ENCODE measurements at places on chromosomes 3 and 15.

DNA sequence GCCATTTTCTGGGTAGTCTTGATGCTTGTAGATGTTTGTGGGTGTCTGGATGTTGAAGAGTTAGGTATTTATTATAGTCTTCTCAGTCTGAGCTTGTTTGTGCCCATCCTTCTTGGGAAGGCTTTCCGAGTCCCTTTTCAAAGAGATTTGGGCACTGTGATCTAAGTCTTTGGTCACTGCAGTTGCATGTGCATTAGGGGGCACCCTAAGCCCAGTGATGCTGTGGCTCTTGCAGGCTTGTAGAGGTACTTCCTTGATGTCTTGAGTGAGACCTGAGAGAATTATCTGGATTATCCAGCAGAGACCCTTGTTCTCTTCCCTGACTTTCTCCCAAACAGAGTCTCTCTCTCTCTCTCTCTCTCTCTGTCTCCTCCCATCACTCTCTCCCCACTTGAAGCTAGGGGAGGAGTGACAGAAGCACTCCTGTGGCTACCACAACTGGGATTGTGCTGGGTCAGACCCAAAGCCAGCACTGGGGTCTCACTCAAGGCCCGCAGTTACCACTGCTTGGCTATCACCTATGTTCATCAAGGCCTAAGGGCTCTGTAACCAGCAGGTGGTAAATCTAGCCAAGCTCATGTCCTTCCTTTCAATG, 68.5 kb downstream of the TMCO5A start:
- peak; percentile 74 for DNase-seq

GRCh38 chr15:92954578-92954977, 54.5 kb downstream of the CHD2 start:
- no peak for DNase-seq

DNA sequence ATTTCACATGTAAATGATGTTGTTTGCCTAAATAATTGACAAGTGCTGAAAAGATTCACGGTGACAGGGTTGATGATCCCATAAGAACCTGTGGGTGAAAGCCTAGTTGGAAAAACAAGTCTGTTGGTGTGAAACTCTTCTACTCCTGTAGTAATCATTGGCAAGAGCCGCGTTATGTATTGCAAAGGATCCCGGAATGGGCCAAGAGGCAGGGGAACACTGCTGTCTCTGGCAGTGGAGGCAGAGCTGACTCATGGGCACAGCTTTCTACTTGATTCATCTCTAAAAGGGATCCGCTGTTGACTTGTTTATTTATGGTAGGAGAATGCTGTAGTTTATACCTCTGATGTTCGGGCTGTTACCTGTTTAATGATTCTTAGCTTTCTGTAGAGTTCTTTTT, 63.1 kb downstream of the MAP6D1 start:
- DNase-seq = no peak

DNA sequence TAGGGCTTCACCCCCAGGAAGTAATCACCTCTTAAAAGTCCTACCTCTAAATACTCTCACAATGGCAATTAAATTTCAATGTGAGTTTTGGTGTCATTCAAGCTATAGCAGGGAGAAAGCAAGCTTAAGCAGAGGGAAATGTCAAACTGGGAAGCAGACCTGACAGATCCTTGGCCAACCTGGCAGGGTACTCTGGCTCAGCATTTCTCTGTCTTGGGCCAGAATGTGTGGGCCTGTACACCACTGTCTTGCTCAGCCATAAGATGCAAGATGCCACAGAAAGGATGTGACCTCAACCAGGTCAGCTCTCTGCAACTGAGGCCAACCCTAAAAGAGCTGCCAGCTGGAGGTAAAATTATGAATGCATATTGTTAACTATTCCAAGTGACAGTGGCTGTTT, 130.6 kb upstream of the CMC1 start:
- DNase-seq = no peak

DNA sequence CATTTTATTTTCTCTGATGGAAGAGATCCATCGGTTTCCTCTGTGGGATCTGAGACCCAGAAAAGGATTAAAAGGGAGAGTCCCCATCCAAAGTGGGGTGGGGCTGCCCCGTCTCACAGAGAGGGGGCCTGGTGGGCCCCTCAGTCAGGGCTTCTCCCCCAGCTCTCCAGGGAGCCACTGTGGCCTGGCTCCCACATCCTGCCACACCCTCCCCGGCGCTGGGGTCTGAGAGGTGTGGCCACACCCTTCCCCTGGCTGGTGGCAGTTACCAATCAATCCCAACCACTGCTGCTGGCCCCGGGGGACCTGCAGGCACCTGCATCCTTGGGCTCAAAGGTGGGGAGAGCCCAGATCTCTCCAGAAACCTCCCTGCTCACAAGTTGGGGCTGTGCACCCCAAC, 161.8 kb upstream of the IQSEC1 start:
- no peak for DNase-seq

DNA sequence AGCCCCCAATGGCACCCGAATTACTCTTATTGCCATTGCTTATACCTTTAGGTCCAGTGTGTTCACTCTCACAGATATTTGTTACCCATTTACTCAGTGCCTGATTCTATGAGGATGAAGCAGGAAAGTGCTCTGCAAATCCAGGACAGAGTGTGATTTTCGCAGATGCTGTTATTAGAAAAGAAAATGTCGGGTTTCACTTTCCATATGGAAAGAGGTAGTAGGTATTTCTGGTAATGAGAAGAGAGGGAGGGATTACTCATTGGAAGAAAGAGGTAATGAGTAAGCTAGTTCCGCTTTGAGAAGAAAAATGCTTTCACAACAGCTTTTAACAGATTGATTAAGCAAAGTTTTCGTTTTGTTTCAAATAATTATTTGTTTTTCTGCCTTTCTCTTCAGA, 336.3 kb upstream of the CFAP20DC start:
- DNase-seq = no peak

DNA sequence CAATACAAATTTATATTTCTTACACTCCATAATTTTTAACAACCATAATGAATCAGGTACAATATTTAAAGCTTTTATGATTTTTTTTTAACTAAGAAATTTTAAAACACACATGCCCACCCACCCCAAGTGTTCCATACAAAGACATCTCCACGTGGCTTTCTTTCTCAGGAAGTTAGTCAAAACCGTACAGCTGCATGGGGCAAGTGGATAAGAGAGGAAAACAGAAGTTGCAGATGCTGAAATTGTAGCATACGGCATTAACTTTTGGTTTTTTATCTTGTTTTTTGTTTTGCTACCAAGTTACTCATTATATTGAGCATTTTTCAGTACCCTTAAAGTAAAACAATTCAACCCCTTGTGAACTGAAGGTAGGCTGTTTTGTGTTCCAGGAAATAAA, 14.8 kb downstream of the GNB4 start:
- no peak for DNase-seq

- DNase-seq = no peak
Measured at GRCh38 chr15:92499731-92500530, 106.2 kb downstream of the ST8SIA2 start.

GRCh38 chr3:65575376-65575840, 463.3 kb downstream of the MAGI1 start:
- DNase-seq = peak; percentile 90

DNA sequence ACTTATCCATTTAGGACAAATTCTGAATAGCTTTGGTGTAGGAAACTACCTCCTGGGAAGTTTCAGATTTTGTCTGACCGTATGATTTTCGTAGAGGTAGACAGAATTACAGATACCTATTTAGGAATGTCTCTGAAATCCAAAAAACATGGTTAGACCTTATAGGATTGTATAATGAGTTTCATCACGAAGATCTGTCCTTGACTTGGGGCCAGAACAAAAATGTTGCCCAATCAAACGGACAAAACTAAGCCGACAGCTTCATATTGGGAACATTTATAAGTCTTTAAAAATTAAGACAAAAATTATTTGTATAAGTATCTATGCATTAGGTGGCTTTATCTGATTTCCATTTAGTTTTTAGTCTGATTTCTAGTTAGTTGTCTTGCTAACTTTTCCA, 32.6 kb downstream of the MNS1 start:
- DNase-seq = no peak

- DNase-seq = peak; percentile 75
Measured at GRCh38 chr3:46812237-46812791, 50.9 kb downstream of the MYL3 start.

GRCh38 chr3:46930166-46930944, 46.2 kb downstream of the CCDC12 start:
- no peak for DNase-seq

- DNase-seq = no peak
Measured at GRCh38 chr3:134430174-134430573, 55.6 kb downstream of the ANAPC13 start.

- DNase-seq = no peak
Measured at GRCh38 chr15:56241374-56242105, 2.1 kb downstream of the RFX7 start.

GRCh38 chr3:99471353-99472323, 166.8 kb upstream of the COL8A1 start:
- no peak for DNase-seq

- no peak for DNase-seq
Measured at GRCh38 chr15:89211678-89212170, 9.7 kb downstream of the RLBP1 start.

- DNase-seq = no peak
Measured at GRCh38 chr3:71140477-71140876, 443.1 kb downstream of the FOXP1 start.

DNA sequence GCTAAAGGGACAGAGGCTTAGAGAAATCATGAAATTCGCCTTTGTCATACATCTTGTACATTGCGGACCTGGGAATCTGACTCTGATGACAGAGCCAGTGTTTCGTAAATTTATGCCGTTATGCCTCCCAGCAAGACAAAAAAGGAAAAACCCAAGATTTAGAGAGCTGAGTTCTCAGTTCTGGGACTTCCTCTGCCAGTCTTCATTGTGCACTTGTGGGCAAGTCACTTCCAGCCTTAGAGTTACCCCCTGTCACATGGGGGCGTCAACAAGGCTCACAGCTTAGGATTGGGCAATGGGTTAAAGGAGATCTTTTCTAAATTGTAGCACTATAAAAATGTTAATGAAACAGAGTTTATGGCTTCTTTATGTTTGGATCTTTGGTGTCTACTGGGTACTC, 41.9 kb upstream of the MITF start:
- DNase-seq = no peak

- DNase-seq = no peak
Measured at GRCh38 chr3:113532698-113533533, 561 bp downstream of the SIDT1 start.

DNA sequence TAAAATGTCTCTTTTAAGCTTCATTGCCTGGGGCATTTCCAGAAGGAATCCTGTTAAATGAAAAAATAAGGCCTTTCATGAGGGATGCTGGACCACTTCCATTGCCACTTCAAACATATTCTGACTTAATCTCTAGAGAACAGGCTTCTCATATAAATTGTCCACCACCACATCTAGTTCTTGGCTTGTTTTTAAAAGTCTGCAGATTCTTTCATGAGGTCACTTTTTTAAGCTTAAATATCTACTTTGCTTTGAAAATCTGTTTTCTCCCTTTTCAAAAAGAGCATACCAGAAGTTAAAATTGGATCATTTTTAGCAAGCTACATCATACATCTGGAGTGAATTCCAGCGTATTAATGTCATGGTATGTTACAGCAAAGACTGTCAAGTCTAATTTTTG, 131.6 kb downstream of the C3orf70 start:
- DNase-seq = peak; percentile 3

- DNase-seq = no peak
Measured at GRCh38 chr15:92392462-92392861, 1.2 kb upstream of the ST8SIA2 start.

DNA sequence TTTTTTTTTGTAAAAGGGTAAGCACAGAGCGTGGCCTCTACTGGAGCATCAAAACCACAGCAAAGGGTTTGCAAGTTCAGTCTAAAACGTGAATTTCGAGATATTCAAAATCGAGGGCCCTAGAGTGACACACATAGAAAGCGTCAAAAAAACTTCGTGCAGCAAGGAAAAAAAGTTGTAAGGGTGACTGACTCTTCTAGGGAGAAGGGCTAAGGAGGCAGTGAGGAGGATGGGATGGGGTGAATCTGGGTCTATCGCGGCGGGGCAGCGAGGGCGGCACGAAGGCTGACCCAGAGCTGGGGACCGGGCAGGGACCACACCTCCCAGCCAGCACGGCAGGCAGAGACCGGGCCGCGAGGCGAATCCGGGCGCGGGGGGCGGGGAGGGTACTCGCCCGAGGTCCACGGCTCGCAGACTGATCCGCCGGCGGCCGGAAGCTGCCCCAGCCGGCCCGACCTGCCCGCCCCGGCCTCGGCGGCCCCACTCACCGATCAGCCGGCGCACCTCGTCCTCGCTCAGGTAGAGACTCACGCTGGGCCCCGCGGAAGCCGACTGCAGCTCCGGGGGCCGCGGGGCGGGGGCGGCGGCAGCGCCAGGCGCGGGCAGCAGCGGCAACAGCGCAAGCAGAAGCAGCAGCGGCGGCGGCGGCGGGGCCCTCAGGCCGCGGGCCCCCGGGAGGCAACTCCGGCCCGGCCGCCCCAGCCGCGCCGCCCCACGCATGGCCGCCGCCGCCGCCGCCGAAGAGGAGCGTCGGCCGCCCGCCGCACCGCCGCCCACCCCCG, 533 bp downstream of the RYK start:
- peak; percentile 65 for DNase-seq

- DNase-seq = no peak
Measured at GRCh38 chr3:143064777-143065176, 54.8 kb upstream of the CHST2 start.

GRCh38 chr15:38896647-38897046, 332.0 kb upstream of the RASGRP1 start:
- DNase-seq = no peak

DNA sequence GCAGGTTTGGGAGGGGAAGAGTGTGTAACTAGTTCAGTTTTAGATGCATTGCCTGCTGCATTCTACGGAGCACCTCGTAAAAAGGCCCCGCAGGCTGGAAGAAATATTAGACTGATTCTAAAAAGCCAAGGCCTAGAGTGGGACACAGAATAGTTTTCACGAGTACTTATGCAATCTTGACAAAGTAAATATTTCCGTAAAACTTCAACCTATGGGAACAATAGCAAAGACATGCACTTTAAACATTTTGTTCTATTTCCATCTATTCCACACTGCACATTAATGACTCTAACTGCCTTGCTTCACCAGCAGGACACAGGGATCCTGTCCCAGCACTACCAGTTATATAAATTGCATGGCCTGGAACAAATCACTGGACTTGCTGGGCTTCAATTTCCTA, 260.0 kb downstream of the FOXP1 start:
- no peak for DNase-seq

DNA sequence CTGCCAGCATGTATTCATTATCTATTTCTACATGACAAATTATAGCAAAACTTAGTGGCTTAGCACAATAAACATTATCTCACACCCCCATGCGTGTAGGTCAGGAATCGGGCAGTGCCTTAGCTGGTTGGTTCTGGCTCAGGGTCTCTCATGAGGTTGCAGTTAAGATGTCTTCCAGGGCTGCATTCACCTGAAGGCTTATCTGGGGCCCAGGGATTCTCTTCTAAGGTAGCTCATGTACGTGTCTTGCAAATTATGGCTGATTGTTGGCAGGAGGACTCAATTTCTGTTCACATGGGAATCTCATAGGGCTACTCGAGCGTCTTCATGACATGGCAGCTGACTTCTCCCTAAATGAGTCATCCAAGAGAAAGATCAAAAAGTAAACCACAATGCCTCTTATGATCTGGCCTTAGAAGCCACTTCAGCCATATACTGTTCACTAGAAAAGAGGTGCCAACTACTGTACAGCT, 42.9 kb upstream of the TSC22D2 start:
- DNase-seq = peak; percentile 81

- DNase-seq = no peak
Measured at GRCh38 chr15:101140697-101141065, 111.2 kb downstream of the CHSY1 start.

GRCh38 chr3:194766845-194767244, 81.2 kb downstream of the FAM43A start:
- DNase-seq = no peak

GRCh38 chr3:48636149-48636655, 941 bp upstream of the SLC26A6 start:
- no peak for DNase-seq
